ENCODE measurements at places on chromosomes 3 and 15.
A peak's percentile ranks its signal among the peaks of the same experiment; 100 is the strongest.

- no peak for DNase-seq
These were observed 229.8 kb upstream of the PLSCR5 start for GRCh38 chr3:146834917-146835316.

GRCh38 chr3:132606085-132606484, 9.0 kb downstream of the ACKR4 start:
- DNase-seq: no peak

GRCh38 chr3:190543671-190544070, 29.8 kb downstream of the IL1RAP start:
- no peak for DNase-seq

GRCh38 chr3:66104535-66104934, 65.8 kb upstream of the MAGI1 start:
- DNase-seq: no peak

DNA sequence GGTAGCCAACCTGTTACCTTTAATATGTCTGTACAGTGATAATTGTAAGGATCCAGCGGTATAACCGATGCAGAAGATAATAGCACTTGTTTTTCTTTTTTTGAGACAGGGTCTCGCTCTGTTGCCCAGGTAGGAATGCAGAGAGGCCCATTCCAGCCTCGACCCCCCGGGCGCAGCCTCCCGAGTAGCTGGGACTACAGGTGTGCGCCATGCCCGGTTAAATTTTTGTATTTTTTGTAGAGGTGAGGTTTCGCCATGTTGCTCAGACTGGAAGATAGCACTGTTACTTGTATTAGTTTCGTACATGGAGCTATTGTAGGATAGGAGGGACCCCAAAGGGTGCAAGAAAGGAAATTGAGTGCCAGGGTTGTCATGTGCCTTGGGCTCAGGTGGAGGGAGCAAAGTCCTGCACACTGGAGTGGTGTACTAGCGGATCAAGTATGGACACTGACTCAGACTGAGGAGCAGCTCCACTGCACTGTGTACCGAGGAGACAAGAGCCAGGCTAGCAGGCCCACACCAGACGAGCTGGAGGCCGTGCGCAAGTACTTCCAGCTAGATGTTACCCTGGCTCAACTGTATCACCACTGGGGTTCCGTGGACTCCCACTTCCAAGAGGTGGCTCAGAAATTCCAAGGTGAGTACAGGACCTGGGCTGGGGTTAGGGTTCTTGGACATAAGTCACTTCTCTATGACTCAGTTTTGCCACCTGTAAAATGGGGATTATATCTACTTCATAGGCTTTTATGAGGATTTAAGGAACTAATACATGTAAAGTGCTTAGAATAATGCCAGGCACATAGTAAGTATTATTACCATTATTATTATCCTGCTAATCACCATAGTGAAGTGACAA, 1.0 kb downstream of the OGG1 start:
- DNase-seq: no peak

- DNase-seq: no peak
These were observed 35.5 kb downstream of the GADL1 start for GRCh38 chr3:30858894-30859389.

DNA sequence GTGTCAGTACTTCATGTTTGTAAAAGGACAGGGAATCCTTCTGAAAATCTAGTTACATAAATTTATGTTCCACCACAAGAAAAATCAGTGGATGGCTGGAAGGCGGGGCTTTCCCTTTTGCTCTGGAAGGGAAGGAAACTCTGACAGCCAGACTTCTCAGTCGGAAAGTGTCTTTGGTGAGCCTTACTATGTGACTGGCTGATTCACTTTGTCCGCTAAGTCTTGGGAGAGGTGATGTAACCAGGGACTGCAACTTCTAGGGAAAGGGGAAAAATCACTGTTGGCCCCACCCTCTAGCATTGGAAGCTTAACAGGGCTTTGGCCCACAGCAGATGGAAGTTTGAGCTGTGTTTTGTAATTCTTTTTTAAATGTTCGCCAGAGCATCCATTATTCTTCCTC, 281.4 kb upstream of the CTDSPL start:
- DNase-seq: peak; percentile 85

Measured in tibial artery (tissue), 4 donors.